Skeletal muscle cell (primary cell): ENCODE measurements at places on chromosomes 16 and 17.

GRCh38 chr17:82560252-82560642 is 40.7 kb downstream of the FOXK2 start:
- DNase-seq: no peak

- no peak for DNase-seq
These were observed at the start of gene KRT20 for GRCh38 chr17:40884708-40885512. TSS of gene KRT20 (minus strand) at chr17:40885242. CDS start at chr17:40885185, 57 bp downstream.

DNA sequence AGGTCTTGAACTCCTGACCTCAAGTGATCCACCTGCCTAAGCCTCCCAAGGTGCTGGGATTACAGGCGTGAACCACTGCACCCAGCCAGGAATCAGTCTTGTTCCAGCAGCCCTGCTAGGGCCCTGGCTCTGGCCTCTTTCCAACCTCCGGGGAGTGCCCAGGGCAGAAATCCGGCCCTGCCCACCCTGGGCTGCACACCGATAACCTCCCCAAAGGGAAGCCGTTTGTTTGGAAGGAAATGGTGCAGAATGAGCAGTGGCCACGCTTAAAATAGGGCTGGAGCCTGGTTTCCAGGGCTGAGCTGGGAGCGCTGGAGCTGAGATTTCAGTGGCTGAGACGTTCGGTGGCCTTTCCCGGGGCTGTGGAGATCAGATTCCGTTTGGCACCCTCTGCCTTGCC is 17.8 kb upstream of the EMP2 start:
- DNase-seq: no peak

- DNase-seq: no peak
These were observed 10.2 kb downstream of the GABARAPL2 start for GRCh38 chr16:75576384-75576811.

- DNase-seq: no peak
These were observed 171.5 kb downstream of the IRF8 start for GRCh38 chr16:86070484-86070883.

DNA sequence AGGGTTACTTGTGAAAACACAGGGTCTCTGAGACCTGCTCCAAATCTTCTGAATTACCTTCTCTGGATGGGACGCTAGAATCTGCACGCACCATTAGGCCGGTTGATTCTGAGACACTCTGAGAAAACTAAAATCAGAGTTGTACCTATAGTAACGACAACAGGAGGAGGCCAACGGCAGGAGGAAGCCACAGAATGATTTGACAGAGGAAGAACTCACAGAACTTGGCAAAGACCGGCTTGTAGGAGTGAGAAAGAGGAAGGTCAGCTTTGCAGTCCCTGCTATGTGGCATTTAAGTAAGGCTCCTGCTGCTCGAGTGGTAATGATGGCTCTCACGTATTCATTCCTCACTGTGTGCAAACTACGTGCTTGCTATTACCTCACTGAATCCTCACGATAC is 483.0 kb downstream of the TMEM114 start:
- no peak for DNase-seq

DNA sequence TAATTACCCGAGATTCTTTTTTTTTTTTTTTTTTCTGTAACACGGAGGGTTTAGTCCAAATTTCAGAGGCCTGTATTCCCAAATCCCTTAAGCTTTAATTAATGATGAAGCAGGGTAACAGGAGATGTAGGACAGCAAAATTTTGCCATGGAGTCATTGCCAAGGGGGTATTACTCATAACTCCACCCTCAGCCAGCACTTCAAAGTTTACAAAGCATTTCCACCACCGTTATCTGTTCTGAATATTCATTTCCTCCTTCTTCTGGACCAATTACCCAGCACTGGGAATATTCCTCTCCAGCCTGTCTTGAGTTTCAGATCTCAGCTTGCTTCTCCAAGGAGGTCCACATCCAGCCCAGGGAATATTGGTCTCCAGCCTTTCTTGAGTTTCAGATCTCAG is 747.5 kb upstream of the EEF2KMT start:
- no peak for DNase-seq

- no peak for DNase-seq
These were observed 44.9 kb downstream of the PEMT start for GRCh38 chr17:17546399-17547185.

- DNase-seq: no peak
These were observed 474 bp downstream of the CLN3 start for GRCh38 chr16:28491230-28491969.

- DNase-seq: no peak
These were observed 4.3 kb upstream of the GGA2 start for GRCh38 chr16:23514381-23515152.
